ENCODE measurements at places on chromosomes 16 and 17.

GRCh38 chr16:10180042-10180770, 2.0 kb downstream of the GRIN2A start:
- no peak for DNase-seq

DNA sequence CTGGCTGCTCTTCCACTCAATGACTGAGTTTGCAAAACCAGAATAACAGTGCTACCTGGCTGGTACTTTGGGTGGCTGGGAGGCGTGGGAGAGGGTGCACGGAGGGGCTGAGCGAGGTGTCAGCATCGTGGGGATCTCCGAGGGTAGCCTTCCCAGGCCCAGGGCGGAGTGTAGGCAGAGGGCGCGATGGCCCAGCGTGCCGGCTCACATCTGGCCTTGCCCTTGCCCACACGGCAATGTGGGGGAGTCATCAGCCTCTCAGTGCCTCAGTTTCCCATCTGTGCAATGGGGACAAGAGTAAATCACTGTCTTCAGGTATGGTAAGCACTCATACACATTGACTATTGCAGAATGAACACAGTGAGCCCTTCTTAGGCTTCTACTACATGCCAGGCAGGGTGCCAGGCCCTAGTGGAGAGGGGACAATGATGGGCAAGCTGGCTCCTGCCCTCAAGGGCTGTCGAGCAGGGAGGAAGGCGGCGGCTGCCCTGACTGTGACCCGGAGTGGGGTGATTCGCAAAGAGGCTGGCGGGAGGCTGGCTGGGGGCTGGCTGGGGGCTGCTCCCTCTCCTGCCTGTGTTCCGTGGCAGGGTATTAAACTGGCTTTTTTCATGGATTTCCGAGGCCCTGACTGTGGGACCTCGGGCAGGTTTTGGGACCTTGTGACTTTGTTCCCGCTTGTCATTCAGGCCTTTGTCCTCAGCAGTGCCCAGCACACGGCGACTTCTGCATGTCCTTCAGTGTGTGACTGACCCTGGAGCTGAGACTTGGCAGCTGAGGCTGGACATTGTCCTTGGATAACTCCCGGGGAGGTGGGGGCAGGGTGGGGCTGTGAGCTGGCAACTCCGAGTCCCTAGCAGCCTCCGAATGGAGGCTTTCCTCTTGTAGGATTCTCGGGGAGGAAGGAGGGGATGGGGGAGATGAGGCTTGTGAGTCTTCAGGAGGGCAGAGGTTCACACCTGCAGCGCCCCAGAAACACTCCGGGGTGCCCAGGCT, 243.1 kb downstream of the SEC14L1 start:
- no peak for DNase-seq

DNA sequence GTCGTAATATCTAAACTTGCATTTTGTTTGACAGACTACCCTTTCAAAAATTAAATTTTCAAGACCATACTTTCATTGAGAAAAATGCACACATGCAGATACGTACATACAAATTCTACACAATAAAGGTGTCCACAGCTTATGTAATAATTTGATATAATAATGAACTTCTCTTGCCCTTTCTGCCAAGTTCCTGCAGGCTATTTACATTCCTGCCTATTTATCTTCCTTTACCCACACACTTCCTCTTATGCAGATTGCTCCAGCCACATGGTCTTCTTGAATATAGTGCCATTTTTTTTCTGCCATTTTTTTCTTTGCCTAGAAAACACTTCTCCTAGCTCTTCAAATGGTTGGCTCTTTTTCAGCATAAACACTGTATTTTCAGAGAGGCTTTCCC, 826.9 kb upstream of the CDH8 start:
- no peak for DNase-seq

DNA sequence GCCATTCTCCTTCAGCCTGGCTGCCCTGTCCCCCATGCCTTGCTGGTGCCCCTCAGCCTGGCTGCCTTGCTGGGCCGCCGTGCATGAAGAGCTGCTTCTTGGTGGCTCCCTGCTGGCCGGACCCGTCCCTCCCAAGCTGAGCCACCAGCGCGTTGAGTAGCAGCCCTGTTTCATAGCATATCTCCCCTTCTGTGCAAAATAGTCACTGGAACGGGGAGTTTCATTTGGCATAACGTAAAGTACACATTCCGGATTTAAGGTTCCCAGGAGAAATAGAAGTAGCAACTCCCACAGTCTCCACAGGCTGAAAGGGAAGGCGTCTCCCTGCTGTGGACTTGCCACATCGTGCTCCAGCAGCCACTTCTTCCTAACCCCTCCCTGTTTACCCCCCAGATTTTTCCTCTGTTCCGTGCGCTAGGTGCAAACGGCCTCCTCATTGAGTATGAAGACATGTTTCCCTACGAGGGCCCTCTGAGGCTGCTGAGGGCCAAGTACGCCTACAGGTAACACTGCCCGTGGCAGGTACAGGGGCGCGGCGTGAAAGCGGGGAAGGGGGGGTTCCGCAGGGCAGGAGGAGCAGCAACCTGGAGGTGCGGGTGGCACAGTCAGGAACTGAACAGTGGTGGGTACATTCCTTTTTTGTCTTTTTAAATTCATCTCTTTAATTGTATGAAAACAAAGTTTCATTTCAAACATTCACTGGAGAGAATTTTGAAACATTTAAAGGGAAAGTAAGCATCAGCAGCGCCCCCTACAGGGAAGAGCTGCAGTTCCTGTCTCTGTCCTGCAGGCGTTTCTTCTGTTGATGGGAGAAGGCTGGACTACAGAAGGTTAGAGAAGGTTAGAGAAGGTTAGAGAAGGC, 5.8 kb upstream of the OGFOD3 start:
- DNase-seq: peak; percentile 79

GRCh38 chr16:50696575-50697420, 3.4 kb downstream of the NOD2 start:
- peak; percentile 91 for DNase-seq

GRCh38 chr17:2406271-2406902, 5.5 kb upstream of the MNT start:
- peak; percentile 29 for DNase-seq

- peak; percentile 35 for DNase-seq
Observed at GRCh38 chr17:17728550-17729251, 47.4 kb downstream of the RAI1 start.
